A172 (cell line): ENCODE measurements at places on chromosomes 1 and 21.
A peak's percentile ranks its signal among the peaks of the same experiment; 100 is the strongest.

GRCh38 chr1:185969028-185969427 lies 234.8 kb downstream of the HMCN1 start:
- no peak for DNase-seq

DNA sequence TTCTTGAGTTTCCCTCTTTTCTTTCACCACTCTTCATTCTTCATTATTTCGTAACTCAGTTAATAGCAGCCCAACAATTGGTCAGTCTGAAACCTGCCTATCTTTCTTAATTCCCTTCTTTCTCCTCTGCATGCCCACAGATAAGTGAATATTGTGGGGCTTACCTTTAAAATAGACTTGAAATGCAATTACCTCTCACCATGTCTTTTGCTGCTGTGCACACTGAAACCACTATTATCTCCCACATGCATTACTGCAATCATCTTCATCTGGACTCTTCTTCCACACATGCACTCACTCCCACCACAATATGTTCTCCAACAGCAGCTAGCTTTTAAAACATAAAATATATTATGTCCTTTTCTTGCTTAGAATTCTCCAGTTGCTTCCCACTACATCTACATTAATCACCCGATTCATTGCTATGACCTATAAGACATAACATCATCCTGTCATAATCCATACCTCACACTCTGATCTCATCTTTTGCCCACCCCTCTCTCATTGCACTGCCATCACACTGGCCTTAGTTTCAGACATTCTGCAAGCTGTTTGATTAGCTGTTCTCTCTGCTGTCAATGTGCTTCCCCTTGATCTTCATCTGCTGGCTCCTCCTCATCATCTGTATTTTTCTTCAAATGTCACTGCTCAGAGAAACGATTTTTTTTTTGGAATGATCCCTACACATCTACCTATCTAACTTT lies 304.8 kb downstream of the PTPRC start:
- DNase-seq = no peak

GRCh38 chr1:32539584-32540571 lies 651 bp downstream of the ZBTB8A start:
- peak; percentile 30 for DNase-seq

DNA sequence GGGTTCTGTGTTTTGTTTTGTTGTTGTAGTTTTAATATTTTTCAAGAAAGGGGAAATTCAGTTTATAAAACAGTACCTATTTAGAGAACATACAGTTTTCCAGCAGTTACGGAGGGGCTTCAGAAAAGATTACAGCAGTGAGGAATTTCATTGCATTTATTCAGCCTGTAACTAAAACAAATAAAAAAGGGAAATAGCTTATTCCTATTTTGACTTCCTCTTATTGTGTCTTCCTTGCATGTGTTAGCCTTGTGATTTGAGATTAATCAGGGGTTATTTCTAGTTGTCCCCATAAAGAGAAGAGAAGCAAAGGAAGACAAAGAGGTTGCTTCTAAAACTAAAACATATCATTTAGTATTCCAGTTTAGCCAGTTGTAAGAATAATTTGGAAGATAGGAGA lies 35.0 kb downstream of the CTTNBP2NL start:
- no peak for DNase-seq

GRCh38 chr21:34962136-34962535 lies 87.0 kb downstream of the RUNX1 start:
- no peak for DNase-seq

GRCh38 chr1:239185245-239185619 lies 201.1 kb upstream of the CHRM3 start:
- no peak for DNase-seq

DNA sequence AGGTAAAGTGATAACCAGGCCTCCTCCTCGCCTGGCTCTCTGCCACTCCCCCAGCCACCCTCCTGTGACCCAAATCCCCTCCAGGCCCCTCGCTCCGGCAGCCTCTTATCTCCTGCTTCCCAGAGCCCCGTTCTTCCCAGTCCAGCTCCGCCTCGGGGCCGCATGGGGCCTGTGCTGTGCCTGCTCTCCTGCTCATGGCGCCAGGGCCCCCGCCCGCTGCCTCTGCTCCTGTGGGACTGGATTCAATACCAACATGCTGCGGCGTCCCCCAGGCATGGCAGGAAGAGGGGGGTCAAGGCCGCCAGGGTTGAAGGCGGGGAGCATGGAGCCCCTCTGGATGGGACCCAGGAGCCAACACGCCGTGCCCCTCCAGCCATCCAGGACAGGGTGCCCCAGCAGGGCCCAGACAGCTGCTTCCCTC lies 213.0 kb upstream of the VAMP3 start:
- no peak for DNase-seq

DNA sequence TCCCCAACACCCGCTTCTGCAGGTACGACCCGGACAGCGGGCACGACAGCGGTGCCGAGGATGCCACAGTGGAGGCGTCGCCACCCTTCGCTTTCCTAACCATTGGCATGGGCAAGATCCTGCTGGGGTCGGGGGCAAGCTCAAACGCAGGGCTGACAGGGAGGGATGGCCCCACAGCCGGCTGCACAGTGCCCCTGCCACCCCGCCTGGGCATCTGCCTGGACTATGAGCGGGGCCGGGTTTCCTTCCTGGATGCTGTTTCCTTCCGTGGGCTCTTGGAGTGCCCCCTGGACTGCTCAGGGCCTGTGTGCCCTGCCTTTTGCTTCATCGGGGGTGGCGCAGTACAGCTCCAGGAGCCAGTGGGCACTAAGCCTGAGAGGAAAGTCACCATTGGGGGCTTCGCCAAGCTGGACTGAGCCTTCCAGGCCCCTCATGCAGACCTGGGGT lies 10.1 kb downstream of the TRIM46 start:
- no peak for DNase-seq

GRCh38 chr1:150102986-150103385 lies 35.4 kb downstream of the VPS45 start:
- no peak for DNase-seq

DNA sequence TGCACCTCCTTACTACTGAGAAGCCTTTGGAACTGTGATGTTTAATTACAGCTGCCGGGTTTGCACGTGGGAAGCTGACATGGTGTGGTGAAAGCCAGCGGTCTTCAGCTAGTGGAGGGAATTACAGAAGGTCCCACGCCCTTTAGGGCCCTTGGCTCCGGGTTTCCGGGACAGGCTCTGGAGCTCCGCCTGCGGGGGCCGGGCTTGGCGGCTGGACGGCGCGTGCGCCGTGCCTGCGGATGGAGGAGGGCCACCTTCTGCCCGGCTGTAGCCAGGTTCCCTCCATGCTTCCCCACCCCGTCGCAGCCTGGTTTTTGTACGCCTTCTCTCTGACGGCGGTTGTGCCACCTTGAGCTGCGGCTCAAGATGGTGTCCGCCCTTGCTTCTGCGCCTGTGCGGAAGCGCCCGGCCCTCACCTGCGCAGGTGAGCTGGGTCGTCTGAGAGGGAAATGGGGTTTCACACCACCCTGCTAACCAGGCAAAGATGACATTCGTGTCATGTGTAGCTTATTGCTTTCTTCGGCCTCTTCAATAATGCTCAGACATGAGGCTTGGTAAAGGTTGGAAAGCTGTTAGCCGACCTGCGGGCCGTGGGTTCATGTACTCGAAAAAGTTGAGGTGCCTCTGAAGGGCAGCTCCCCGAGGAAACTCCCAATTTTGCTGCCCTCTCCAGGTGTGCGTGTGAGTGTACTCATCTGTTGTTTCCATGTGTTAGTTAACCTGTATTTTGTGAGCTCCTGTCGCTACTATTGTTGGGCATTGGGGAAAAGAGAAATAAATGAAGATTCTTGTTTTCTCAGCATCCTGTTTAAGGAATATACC lies 36.6 kb upstream of the OPRD1 start:
- DNase-seq = no peak

DNA sequence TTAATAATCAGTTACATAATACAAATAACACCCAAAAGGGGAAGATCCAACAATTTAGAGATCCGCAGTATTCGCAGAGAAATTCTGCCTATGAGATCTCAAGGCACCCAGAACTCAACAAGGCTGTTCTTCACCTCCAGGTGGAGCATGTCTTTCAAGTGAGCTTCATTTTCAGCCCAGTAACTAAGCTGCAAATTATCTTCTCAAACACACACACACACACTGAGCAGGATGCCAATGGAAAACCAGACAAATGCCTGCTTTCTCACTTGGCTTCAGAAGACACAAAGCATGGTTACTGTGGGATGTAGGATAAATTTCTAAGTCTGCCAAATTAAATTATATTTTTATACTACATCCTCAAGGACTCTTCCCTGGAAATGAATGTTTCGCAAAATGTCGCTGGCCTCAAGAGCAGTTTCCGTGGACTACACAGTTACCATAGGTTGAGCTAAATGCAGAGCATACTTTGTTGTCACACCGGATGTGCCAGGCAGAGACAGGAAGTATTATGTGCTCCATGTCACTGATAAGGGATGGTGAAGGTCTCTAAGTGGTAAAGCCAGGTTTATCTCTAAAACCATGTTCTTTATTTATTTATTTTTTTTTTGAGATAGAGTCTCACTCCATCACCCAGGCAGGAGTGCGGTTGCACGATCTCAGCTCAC lies 30.3 kb downstream of the UBR4 start:
- DNase-seq = no peak

GRCh38 chr1:70685300-70686286 lies 274.5 kb downstream of the CTH start:
- peak; percentile 52 for DNase-seq

- no peak for DNase-seq
Observed at GRCh38 chr1:233412812-233413211, 85.3 kb downstream of the MAP3K21 start.

DNA sequence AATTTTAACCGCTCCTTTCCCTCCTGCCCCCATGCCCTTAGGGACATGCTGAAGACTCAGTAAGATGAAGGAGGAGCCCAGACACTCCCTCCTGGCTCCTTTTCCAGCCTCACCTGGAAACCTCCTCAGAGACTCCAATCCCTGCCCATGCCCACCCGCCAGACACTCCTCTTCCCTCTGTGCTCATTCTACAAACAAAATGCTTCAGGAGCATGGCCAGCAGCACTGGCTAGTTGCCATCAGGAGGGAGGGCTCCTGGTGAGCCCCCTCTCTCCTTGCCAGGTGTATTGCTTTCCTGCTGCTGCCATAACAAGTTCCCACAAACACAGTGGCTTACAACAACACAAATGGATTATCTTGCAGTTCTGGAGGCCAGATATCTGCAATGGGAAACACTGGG lies 126.1 kb downstream of the PSMG1 start:
- no peak for DNase-seq

DNA sequence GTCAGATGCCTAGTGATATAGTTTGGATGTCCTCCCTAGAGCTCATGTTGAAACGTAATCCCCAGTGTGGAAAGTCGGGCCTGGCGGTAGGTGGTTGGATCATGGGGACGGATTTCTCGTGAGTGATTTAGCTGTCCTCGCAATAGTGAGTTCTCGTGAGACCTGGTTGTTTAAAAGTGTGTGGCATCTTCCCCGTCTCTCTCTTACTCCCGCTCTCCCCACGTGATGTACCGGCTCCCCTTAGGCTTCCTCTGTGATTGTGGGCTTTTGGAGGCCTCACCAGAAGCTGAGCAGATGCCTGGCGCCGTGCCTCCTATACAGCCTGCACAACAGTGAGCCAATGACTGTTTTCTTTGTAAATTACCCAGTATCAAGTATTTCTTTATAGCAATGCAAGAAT lies 264.5 kb downstream of the TTLL7 start:
- DNase-seq = no peak

- peak; percentile 69 for DNase-seq
Observed at GRCh38 chr1:212967801-212968200, 17.5 kb downstream of the VASH2 start.

GRCh38 chr1:239204401-239204800 lies 182.0 kb upstream of the CHRM3 start:
- DNase-seq = no peak

DNA sequence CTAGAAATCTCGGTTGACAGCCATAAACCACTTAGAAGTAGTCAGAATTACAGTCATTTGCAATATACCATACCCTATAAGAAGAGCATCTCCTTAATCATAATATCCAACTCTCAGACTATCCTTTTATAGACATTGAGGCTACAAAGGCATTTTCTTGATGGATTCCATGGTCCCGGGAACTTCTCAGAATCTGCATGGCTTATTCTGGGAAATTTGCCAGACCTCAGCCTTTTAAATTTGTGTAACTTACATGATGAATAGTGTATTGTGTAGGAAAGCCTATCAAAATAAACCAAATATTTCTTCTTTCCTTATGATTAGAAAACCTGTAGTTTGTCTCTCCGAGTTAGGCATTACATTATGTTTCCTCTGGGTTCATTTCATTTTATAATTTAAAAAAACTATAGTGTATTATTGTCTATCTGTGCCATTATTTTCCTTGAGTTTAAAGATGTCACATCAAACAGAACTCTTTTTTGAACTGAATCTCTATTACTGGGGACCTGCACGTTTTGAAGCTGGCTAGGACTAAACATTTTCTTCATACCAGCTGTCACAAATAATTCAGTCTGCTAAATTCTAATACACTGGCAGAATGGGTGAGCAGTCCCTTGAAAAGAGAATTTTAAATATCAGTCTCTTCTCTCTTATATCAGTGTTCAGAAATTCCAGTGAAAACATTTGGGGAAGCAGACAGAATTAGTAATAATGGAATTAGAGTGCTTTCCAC lies 102.9 kb downstream of the GABPA start:
- peak; percentile 56 for DNase-seq

GRCh38 chr1:35377555-35377954 lies 109.0 kb downstream of the ZMYM4 start:
- no peak for DNase-seq

DNA sequence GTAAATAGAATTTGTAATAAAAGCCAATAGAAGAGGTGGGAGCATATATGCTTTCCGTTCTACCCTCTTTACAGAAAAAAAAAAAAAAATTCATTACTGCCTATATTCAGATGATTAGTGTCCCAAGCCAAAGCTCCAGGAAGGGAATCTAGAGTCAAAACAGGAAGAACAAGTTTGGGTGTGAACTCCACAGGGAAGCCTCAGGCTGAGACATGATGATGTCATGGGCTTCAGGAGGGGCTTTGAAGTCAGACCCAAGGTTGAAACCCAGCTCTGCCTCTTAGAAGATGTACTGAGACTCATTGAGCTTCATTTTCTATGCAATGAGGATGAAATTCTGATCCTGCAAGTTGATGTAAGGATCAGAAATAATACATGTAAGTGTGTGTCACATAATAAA lies 250.0 kb upstream of the ADGRL2 start:
- DNase-seq = no peak

- DNase-seq = peak; percentile 82
Observed at GRCh38 chr1:201266774-201267173, 16.5 kb upstream of the PKP1 start.

GRCh38 chr1:64343105-64343822 lies 126.7 kb upstream of the CACHD1 start:
- peak; percentile 92 for DNase-seq
